Suppressor macrophage treated with lipopolysaccharide for 1 hour (primary cell): ENCODE measurements at places on chromosomes 1 and 21.
A peak's percentile ranks its signal among the peaks of the same experiment; 100 is the strongest.

DNA sequence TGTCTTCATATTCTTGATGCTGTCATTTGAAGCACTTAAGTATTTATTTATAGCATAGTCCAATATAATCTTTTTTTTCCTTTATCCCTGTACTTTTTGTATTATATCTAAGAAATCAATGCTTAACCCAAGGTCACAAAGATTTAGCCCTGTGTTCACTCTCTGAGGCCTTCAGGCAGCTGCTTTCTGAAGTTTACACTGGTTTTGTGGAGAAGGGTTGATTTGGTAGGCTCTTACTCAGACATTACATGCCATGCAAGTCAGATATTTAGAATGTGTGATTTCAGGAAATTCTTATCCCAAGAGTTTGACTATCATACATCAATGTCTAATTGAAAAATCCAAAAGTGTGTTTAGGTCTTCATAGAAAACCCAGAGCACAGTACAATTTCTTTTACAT lies 56.3 kb downstream of the PALMD start:
- DNase-seq: no peak

DNA sequence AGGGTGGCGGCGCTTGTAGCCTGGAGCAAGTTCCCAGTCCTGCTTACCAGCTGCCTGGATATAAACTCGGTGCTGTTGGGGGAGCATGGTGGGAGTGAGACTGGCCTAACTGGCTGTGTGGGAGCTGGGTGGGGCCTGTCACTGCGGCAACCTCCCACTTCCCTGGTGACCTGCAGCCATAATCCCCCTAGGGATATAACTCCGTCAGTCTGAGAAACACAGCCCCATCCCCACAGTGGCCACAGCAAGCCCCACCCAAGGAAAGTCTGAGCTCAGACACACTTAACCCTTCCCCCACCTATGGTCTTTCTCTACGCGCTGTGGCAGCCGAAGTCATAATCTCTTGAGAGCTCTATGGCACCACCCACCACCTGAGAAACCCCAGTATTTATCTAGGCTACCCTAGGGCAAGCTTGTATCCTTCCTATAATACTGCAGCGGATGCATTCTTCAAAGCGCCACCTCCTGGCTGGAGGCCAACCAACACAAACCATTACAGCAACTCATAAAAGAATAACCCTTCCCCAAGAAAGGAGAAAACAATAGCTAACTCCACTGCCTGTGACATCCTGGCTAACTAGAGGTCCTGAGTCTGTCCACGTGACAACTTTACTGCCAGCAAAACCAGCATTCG lies 57.4 kb downstream of the ZNF648 start:
- no peak for DNase-seq

DNA sequence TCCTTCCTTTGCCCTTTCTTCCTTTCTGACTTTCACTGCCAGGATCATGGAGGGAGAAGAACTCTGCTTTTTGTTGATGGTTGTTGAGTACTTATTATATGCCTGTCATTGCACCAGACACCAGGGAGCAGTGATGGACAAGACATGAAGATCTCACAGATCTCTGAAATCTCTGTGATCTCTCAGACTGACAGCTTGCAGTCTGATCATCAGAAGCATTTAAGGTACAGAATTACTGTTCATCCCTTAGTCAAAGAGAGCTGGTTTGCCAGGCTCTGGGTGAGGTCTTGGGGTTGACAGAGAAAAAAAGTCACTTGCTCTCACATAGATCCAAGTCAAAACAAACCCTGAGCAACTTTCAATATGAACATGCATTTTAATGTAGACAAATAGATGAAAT lies 299.5 kb upstream of the FMN2 start:
- peak; percentile 27 for DNase-seq

DNA sequence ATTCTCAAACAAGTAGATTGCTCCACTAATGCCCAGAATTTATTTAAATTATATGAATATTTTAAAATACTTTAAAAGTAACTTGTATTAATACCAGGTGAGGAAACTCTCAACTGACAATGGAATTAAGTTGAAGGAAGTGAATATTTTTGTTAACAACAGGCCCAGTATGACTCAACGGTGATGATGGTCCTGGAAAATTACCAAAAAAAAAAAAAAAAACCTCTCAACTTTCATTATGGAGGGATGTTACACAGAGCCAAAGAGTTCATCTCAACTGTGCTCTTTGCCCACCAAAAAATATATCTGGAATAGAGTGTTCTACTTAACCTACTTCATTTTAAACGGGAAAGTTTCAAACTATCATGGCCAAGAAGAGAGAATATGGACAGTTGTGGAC lies 28.3 kb downstream of the CFH start:
- no peak for DNase-seq

GRCh38 chr1:27496604-27497155 lies 6.7 kb upstream of the WASF2 start:
- no peak for DNase-seq

GRCh38 chr1:154710106-154710505 lies 102.1 kb upstream of the ADAR start:
- no peak for DNase-seq

GRCh38 chr21:20207335-20207734 lies 790.9 kb upstream of the NCAM2 start:
- no peak for DNase-seq

DNA sequence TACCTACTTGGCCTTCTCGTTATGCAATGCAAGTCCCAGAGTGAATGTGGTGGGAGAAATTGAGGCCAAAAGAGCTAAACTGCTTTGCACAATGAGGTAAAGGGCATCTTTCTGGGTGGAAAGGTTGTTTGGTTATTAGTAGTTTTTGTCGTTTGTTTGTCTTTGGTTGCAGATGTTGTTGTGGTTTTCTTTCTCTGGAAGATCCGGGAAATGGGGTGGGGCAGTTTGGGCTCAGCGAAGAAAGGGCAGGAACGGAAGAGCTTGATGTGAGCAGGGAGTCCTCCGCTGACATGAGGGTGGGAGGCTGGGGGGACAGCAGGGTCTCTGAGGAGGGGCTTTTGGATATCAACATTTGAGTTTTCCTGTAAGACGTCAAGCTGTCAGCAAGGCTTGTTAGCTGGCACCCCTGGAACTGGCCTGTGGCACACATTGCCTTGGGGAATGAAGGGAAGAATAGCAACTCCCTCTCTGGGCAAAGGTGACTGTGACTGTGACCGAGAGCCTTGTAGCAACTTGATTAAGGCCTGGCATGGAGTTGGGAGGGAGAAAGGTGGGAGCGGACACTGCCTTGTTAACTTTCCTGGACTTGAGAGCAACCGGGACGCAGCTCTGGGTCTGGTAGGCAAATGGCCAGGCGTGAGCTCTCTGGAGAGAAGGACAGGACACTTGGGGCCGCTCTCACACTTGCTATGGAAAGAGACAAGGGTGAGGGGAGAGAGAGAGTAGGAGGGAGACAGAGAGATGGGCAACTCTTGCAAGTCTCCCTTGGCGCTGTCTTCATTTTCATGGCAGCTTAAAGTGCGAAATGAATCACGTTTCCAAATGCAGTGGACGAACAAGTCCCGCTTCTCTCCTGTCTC lies 15.4 kb upstream of the OPRD1 start:
- no peak for DNase-seq

DNA sequence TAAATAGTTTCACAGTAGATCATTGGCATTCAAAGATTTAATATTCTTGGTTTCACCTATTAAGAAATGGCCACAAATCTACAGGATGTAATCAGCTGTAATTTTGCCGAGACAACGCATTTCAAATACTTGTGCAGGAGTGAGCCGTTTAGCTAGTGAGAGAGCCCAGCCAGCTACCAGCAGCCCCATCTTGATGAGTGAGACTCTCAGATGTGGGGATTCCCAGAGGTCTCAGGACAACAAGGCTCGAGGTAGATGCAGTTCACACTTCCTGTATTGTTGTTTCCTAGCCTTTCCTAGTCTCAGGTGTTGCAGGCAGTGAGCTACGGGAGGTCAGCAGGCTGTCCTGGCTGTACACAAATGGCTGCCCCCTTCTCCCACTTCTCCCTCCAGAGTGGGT lies 108.6 kb downstream of the PBX1 start:
- no peak for DNase-seq

- no peak for DNase-seq
Measured at GRCh38 chr1:212628046-212628445, 19.5 kb downstream of the ATF3 start.

- DNase-seq: no peak
Measured at GRCh38 chr1:19424651-19425570, 60.4 kb downstream of the CAPZB start.

- DNase-seq: no peak
Measured at GRCh38 chr1:117070124-117070523, 10.0 kb downstream of the TTF2 start.

DNA sequence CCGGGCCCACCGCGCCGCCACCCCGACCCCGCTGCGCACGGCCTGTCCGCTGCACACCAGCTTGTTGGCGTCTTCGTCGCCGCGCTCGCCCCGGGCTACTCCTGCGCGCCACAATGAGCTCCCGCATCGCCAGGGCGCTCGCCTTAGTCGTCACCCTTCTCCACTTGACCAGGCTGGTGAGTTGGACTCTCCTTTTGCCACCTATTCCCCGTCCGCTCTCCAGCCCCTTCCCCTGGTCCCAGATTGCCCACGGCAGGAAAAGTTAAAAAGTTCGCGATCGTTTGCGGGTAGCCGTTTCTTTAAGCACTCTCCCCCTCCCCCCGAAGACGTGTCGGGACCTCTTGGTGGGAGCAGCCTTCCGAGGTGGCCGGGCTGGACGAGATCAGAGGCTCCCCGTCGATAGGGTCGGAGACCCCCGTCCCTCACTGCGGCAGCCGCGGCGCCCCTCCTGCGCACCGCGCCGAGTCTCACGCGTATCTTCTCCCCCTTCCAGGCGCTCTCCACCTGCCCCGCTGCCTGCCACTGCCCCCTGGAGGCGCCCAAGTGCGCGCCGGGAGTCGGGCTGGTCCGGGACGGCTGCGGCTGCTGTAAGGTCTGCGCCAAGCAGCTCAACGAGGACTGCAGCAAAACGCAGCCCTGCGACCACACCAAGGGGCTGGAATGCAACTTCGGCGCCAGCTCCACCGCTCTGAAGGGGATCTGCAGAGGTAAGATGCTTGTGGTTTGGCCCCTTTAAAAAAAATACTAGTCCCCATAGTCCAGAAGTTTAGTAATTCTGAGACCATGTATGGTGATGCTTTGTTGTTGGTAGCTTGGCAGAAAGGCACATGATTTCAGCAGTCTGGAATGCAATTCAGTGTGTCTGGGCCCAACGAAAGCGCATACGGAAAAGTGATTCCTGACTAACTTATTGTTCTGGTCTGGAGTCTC lies 576 bp downstream of the CCN1 start:
- peak; percentile 47 for DNase-seq

GRCh38 chr21:38303300-38303699 lies 46.5 kb downstream of the KCNJ15 start:
- DNase-seq: peak; percentile 63

GRCh38 chr1:183219616-183220009 lies 33.5 kb downstream of the LAMC2 start:
- DNase-seq: no peak

DNA sequence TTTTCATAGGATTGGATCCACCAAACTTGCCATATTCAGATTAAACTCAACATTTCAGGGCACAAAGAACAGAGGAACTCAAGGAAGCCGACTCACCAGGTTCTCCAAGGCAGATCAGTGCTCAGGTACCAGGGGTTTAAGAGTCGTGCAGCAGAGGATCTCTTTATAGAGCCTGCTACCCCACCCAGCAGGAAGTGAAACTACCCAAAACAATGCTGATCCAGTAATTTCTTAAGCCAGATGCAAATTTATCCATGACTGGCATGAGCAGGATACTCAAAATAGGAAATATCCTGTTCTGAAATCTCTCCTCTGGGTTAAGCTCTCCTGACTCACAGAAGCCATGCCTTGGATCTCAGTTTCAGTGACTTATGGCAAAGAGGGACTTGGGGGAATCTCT lies at the start of gene SPRR2A:
TSS of gene SPRR2A (minus strand) at position 138 of the 400 bp plus-strand sequence. CDS start 777 bp downstream, outside the sequence.
- peak; percentile 5 for DNase-seq

GRCh38 chr1:175168782-175169181 lies 23.8 kb downstream of the KIAA0040 start:
- DNase-seq: no peak

DNA sequence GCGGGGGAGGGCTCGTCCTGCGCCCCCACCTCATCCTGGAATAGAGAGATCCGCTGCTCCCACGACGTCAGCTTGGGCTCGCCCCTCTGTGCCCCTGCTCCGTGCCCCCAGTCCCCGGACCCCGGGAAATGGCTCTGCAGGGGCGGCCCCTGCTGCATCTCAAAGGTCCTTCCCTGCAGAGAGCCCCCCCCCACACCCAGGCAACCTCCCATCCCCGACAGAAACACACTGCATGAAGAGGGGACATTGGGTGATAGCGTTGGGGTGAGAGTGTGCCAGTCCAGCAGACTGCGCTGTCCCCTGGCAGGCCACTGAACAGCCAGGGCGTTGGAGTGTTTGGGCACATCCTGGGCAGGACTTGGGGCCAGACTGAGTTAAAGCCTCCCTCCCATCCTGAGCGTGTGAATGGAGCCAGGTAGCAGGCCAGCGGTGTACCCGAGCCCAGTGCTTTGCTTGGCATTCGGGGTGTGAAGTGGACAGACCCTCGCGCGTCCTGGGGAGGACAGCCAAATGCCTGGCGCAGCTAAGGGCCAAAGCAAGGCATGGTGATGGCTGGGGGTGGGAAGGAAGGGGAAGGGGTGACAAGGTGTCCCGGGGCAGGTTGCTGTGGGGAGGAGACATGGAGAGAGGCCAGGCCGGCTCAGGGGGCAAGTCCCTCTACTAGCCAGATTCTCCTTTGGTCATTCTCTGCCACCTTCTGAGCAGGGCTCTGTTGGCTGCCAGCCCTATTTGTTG lies 633 bp upstream of the ETNK2 start:
- DNase-seq: no peak

DNA sequence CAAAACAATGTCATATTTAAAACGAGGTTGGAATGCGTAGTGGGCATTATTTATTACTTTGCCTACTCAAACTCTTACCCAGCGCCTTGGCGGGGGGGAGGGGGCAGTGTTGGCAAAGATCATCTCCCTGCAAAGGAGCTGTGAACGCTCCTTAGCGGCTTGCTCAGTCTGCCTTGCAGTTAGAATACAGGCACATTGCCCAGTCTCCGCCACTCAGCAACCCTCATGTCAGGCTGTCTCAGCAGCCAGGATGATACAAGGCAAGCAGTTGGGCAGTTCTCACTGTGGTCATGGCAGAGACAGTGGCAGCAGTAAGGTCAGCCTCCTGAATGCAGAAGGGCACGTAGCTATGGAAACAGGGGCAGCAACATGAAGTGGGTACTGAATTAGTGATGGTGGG lies 170.4 kb upstream of the KCNK2 start:
- no peak for DNase-seq

GRCh38 chr1:205205055-205205454 lies 6.4 kb downstream of the DSTYK start:
- no peak for DNase-seq

DNA sequence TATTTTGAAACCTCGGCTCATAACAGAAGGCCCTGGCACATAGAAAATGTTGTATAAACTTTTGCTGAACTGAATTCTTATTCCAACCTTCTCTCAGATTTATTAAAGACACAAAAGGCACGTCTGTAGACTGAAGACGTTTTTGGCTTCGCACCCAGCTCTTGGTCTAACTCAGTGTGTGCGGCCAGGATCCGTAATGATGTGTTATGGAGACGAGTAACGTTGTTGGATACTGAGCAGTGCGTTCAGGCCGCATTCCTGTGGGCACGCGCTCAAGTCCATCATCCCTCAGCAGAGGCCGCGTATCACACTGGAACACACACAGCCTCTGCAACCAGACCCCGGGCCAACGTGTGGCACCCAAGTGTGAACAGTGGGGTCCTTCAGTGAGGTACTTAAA lies 154.8 kb upstream of the RAB4A start:
- no peak for DNase-seq
